ENCODE measurements at places on chromosomes 5 and 9.

DNA sequence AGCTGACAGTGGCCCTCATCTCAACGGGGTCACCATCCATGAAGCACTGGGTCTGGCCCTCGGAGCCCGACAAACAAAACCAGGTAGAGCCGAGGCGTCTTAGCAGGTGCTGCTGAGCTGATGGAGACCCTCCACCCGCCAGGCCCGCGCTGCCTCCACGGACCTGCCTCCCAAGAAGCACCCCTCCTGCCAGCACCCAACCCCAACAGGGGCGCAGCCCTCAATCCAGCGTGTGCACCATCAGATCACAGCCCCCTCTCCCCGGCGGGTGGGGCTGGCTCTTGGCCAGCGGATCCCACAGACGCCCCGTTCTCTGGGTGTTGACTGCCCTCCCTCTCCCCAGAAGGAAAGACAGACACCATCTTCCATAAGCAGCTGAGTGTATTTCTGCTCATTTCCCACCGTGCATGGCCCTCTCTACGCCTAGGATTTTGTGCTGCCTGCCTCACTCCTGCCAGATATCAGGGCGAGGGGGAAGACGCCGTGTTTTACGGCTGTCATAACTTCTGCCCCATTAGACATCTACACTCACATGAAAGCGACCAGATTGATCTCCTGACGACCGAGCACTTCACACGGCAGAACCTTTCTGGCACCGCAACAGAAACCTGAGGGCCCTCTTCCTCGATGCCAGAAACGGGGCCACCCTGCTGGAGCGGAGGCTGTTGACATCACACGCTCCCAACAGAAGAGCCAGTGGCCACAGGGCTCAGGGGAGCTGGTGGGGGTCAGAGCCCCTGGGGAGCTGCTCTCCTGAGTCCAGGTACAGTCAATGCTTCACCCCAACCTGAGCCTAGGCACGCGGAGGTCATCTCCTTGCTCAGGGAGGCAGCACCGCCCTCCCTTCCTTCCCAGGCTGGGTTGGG is 12.4 kb downstream of the NACC2 start:
- DNase-seq = no peak

DNA sequence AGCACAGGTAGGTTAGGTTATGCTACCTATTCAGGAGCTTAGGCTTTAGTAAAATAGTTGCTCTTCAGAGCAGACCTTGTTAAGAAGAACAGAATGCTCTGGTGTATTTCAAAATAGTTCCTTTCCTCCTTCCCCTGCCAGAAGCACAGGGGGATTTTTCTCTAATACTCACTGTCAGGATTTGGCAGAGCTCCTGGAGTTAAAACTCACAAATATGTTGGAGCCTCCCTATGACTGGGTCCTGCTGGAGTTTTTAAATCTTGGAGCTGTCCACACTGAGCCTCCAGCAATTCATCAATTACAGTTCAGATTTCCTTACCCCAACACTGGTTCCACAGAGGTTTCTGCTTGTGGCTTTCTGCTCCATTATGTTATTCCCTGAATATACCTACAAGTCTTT is 1233.8 kb upstream of the WWC1 start:
- DNase-seq = no peak

GRCh38 chr5:65172486-65173129 is 309.1 kb downstream of the ADAMTS6 start:
- DNase-seq = no peak

- DNase-seq = no peak
Observed at GRCh38 chr9:127970401-127971313, 10.1 kb downstream of the EEIG1 start.

GRCh38 chr5:14580398-14581034 is 1.1 kb upstream of the OTULINL start:
- DNase-seq = no peak

GRCh38 chr9:134346151-134346550 is 19.9 kb downstream of the RXRA start:
- DNase-seq = no peak

DNA sequence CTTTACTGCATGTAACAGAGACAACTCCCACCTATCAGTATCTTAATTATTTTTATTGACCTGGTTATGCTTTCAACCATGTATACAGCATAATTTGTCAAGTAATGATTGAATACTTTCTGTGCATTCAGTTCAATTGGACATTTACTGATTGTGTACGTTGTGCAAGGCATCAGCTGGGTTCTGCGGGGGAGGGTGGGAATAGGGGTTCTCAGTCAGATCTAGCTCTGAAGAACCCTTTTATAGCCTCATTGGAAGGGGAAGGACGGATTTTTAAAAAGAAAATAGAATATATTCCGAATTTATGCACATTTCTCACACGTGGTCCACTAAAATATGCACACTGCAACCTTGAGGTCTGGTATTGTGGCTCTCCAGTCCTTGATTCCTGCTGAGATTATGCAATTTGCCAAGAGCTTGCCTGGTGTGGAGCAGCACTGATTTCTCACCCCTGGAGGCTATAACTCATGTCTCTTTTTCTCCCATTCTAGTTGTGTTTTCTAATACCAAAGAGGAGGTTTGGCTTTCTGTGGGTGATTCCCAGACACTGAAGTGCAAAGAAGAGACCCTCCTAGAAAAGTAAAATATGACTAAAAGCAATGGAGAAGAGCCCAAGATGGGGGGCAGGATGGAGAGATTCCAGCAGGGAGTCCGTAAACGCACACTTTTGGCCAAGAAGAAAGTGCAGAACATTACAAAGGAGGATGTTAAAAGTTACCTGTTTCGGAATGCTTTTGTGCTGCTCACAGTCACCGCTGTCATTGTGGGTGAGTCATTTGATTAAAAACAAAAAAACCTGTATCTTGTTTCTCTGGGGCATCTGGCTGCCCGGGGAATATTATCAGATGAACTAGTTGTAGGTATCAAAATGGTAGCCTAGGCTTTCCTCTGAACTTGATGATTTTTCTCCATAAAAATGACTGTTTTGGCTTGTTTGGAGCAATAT is 1.7 kb downstream of the SLC1A3 start:
- no peak for DNase-seq

- no peak for DNase-seq
Observed at GRCh38 chr5:136374003-136374402, 8.7 kb upstream of the TRPC7 start.

GRCh38 chr9:68489646-68490045 is 51.0 kb downstream of the TMEM252 start:
- no peak for DNase-seq

GRCh38 chr5:16721151-16722096 is 104.6 kb upstream of the RETREG1 start:
- DNase-seq = no peak

GRCh38 chr5:129460936-129461710 is 1.0 kb downstream of the ADAMTS19 start:
- peak; percentile 25 for DNase-seq

- no peak for DNase-seq
Observed at GRCh38 chr9:33295571-33295970, 5.3 kb downstream of the NFX1 start.

GRCh38 chr5:174329738-174330137 is 284.2 kb downstream of the NSG2 start:
- DNase-seq = no peak

DNA sequence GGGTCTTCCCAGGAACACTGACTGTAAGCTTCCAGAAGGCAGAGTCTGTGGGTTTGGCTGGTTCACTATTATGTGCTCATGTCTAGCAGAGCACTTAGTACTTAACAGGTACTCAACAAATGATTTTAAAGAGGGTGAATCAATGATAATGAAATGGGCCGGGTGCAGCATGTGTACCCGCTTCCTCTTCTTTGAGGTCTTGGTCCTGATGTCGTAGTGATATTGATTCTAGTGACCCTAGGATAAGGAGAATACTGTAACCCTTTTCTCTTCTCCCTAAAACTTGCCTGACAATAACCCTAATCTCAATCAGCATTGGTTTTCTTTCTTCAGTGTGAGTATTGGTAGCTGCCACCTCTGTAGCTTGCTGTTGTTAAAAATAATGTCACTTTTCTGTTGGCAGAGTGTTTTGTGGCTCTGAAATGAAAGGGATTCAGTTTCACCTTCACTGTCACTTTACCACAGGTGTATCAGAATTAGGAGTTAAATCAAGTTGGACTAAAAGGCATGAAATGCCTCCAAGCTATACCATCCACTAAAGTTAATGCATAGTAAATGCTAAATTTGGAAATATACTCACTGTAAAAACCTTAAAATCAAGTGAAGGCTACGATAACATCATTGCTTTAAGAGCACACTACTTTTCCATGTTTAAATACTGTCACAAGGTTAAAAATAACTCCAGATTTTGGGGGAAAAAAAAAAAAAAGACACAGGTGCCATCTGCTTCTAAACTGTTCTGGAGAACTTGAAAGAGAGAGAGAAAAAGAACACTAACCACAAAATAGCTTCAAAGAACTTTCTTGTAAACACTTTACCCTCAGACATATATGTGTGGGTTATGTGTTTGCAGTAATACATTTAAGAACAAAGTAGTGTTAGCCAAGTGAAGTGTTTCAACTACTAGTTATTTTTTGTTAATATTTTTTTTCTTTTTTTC is 6.0 kb downstream of the CAMK4 start:
- no peak for DNase-seq
